ENCODE measurements at places on chromosomes 3 and 15.

- no peak for DNase-seq
These were observed 235.3 kb upstream of the MRPL3 start for GRCh38 chr3:131738095-131738494.

DNA sequence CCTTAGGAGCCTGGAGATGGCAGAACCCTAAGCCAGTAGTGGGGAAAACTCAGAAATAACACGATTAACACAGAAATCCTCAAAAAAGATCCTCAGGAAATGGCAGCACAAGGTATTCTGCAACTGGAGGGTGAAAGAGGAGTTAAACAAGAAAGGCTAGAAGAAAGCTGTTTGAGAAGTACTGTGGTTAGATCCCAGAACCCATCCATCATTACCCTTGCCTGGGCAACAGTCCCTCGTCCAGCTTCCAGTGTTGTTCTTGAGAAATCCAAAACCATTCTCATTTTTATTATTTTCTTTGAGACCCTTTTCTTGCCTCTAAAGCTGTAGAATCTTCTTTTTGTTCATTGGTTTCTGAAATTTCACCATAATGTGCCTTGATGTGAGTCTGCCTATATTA lies 2.7 kb upstream of the CDCP1 start:
- DNase-seq: no peak

- DNase-seq: no peak
These were observed 31.8 kb downstream of the TTC14 start for GRCh38 chr3:180633722-180634121.

- no peak for DNase-seq
These were observed 285.0 kb downstream of the THSD4 start for GRCh38 chr15:71400294-71400693.

DNA sequence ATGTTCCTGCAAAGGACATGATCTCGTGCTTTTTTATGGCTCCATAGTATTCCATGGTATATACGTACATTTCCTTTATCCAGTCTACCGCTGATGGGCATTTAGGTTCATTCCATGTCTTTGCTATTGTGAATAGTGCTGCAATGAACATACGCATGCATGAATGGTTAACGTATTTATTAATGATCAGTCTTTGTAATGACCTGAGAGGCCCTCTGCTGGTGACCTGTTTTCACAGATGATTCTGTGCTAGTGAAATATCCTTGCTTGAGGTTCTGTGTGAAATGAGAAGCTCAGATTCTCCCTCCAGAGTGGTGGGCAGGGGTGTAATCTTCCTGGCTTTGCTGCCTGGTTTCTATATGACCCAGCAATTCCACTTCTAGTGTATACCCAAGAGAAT lies 160.2 kb upstream of the RASGRP1 start:
- no peak for DNase-seq

- no peak for DNase-seq
These were observed 89.7 kb downstream of the MAGI1 start for GRCh38 chr3:65948841-65949573.

DNA sequence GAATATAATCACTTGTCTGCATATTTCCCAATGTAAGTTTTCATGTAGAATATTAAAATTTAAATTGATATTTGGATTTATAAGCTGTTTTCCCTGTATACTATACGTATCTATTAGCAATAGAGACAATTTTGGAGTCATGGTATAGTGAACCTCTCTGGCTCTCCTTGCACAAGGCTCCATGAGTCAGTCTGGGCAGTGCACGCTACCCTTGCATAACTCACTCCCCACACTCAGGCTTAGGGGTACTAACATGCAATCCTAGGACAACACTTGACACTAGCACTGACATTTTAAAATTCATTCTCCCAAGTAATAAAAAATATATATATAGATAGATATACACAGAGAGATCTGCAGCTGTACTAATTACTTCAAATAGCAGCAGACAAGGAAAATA lies 39.2 kb downstream of the SLC24A1 start:
- DNase-seq: no peak

DNA sequence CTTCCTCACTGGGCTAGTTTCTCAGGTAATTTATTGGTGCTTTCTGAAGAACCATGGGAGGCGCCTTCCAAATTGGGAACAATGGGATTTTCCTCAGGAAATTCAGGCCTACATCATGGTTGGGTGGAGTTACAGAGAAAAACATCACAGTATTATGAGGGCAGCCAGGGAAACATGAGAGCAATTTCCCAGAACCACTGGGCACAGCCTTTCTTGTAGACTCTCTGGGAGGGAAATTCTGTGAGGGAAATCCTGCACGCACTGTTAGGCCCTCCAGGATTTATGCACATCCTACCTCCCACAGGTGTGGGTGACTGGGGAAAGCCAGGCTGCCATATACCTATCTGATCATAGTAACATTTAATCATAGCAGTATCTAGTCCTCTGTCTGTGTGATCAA lies 13.2 kb downstream of the POPDC2 start:
- no peak for DNase-seq

DNA sequence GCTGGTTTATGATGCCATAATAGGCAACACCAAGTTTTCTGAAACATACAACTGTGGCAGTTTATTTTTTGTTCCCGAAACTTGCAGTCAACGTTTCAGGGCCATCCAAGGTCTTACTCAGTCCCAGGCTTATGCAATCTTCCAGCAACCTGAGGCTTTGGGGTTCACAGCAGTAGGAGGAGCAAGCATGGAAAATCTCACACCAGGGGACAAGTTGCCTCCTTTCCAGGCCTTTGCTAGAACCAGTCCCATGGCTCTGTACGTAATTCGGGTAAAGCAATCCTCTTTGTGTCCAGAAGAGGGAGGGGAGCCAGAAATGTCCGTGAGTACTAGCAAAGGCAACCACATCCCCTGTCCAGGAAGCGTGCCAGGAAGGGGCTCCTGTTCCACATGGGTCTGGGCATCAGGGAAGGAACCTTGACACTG lies 4.7 kb upstream of the FAM240A start:
- no peak for DNase-seq

DNA sequence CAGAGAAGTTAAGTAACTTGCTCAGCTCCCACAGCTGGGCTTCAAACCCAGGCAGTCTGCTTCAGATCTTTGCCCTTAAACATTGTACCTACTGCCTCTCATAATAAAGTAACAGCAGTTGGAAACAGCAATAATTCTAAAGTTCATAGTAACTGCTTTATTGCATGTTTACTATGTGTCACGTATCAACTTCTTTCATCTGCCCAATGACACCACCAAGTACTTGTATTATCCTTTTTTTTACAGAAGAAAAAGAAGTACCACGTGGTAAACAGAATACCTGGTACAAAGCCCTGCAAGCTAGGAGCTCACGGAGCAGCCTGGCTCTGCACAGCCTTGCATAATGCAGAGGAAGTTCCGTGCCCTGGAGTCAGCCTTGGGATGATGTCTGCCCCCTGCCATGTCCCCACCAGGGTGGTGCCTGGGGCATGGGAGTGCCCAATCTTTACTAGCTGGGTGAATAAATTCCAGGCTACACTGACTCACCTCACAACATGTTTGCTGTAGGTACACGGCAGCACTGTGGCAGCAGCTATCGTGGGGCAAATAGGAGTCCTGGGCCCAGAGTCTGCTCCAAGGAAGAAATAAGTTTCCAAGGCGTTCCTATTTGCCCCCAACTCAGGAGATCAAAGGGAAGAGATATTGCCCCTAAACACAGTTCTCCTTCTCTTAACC lies 77.2 kb downstream of the LDHAL6B start:
- no peak for DNase-seq

Data from NCI-H1436 (cell line).